ENCODE measurements at places on chromosomes 11 and 22.

GRCh38 chr11:119721129-119722120 lies 7.6 kb downstream of the NECTIN1 start:
- no peak for DNase-seq

GRCh38 chr11:31582697-31583096 lies 73.1 kb downstream of the ELP4 start:
- no peak for DNase-seq

- DNase-seq, result no peak
Measured at GRCh38 chr11:25327656-25328055, 830.8 kb downstream of the LUZP2 start.

DNA sequence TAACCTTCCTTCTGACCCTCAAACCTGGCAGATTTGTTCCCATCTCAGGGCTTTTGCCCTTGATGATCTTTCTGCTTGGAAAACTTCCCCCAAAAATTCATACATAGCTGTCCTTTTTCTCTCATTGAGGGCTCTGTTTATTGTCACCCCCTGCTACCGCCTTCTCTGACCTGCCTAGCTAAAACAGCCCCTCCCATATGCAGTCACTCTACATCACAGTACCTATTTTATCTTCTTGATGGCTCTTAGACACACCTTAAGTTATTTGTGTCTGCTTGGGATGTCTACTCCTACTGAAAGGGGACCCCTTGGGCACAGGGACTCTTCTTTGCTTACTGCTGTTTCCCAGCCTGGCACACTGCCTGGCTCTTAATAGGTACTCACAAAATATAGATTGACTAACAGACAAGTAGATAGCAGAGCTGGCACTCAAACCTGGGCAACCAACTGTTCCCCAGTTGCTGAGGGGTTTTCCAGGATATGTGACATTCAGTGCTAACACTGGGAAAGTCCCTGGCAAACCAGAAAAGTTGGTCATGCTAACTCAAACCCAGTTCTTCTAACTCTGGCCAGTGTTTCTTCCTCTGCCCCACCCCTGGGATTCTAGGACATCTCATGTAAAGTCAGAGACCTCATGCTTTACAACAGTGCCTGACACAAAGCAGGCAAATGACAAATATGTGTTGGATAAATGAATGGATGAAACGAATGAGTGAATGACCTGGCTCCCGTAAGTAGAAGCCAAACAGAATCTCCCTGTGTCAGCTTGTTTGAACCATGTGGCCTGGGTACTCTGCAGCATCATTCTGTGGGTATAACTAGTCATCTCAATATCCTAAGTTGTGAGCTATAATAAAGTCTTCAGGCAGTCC lies 19.8 kb upstream of the FJX1 start:
- DNase-seq, result no peak

DNA sequence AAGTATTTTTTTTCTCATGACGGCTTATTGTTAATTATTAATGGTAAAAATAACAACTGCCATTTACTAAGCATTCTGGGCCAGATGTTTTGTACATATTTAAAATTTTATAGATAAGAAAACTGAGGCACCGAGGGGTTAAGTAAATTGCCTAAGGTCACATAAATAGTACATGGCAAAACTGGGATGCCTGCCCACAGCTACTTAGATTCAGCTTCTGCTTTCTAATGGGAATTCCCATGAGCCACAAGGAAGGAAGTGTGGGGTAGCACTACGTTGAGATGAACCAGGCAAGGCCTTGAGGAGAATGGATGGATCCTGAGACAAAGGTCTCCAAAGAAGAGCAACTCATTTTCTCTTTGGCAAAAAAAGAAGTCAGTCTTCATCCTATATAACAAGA lies 11.9 kb upstream of the PHF21A start:
- no peak for DNase-seq

- no peak for DNase-seq
Measured at GRCh38 chr22:41237707-41238569, 2.8 kb downstream of the CHADL start.

DNA sequence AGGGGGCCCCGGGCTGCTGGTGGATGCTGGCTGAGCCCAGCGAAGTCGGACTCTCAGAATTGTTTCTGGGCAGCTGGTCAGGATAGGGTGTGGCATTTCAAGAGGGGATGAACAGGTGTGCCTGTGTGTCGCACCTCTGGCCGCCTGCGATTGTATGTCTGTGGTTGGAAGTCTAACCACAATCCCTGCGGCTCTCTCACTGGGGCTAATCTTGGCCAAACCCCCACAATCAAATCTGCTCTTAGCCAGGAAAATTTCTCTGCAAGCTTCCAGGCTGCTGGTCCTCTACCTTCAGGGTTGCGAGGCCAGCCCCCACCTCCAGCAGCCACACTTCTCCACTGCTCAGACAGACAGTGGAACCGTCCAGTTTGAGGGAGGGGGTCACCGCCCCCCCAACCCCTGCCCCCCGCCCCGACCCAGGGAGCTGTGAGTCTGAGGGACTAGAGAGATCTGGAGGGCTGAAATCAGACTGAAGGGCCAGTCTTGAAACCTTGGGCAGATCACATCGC lies 953 bp downstream of the ATG16L2 start:
- DNase-seq, result no peak

DNA sequence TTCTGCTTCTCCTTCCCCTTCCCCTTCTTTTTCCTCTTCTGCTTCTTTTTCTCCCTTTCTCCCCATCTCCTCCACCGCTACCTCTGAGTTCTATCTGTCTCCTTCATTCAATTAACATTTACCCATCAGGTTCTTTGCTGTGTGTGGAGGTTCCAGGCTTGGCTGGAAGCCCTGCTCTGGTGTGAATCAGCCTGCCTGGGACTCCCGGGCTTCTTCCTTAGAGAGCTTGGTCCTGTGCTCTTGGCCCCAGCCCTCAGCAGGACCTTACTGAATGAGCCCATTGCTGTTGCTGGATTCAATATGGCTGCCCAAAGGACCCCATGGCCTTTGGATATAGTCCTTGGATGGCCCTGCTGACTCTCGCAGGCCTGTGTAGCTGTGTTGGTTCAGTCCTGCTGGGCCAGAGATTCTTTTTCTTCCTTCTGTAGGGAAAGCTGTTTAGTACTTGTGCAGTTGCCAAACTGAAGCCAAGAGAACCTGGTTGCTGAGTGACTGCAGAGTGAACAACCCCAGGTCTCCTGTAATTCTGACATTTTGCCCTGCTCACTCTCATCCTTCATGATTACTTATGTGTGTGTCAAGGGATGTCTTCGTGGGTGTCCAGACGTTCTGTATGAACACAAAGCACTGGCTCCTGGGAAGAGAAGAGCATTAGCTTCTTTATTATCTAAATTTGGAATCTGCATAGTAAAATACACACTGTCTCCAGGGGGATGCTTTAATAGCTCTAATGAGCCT lies 81.0 kb upstream of the ZBED5 start:
- DNase-seq, result no peak

GRCh38 chr22:22835771-22836291 lies 51.8 kb upstream of the IGLL5 start:
- no peak for DNase-seq

DNA sequence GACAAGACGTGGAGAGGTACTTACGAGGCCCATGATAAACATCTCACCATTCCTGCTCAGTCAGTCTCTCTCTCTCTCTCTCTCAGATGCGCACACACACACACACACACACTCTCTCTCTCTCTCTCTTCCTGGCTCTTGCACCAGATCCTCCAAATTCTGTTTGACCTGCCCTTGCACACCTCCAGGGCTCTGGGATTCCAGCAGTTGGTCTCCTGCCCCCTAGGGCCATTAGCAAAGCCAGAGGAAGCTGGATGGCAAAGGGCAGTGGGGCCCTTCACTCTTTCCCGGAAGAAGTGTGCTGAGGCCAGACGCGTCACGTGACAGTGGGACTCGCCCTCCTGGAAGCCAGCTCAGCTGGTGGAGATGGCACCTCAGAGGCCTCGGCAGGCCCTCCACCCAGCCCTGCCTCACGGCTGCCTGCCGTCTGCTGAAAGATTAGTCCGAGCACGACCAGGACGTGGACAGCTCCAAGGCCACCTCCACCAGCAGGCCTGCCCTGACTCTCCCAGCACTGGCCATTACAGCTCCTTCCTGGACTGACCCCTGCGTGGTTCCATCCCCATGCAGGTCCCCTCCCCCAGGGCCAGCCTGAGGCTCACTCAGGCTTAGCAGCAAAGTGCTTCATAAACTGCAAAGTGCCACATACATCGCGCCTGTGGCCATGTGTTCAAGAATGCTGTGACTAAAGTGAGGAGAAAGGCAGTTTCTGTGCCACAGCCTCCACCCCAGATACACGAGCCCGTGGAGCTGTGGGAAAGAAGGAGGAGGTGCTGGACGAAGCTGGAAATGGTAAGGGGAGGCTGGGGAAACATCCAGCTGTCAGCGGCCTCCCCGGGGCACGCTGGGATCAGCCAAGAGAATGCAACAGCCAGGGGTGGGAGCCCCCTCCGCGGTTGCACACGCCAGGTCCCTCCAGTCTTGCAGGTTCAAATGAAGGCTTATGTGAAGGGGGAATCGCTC lies 3.7 kb downstream of the PDGFB start:
- DNase-seq, result no peak

GRCh38 chr11:77203901-77204753 lies 76.1 kb downstream of the MYO7A start:
- no peak for DNase-seq

DNA sequence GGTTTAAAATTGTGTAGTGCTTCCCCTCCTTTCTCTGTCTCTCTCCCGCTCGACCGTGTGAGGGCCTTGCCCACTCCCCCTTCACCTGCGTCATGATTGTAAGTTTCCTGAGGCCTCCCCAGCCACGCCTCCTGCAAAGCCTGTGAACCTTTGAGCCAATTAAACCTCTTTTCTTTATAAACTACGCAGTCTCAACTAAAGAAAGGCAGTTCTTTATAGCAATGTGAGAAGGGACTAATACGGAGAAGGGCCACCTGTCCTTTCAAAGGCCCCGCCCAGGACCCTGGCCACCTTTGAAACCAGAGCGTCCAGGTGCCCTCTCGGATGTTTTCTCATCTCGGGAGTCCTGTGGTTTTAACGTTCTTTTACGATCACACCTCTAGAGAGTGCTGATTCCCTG lies 741.5 kb downstream of the BRD1 start:
- no peak for DNase-seq

DNA sequence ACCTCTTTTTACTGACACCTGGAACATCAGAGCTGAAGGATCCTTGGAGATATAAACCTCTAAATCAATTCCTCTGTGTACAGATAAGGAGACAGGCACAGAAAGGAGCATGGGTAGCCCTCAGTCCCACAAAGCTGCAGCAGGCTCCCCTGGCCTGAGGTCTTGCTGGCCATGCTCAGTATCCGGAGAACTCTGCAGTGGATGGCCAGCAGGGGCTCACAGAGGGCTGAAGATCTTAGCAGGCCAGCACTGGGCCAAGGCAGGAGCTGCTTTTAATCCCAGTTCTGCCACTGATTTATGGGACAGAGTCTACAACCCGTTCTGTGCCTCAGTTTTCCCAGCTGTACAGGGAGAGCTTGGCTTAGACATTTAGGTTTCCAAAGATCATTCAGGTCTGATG lies 52.6 kb upstream of the LRRC32 start:
- no peak for DNase-seq

DNA sequence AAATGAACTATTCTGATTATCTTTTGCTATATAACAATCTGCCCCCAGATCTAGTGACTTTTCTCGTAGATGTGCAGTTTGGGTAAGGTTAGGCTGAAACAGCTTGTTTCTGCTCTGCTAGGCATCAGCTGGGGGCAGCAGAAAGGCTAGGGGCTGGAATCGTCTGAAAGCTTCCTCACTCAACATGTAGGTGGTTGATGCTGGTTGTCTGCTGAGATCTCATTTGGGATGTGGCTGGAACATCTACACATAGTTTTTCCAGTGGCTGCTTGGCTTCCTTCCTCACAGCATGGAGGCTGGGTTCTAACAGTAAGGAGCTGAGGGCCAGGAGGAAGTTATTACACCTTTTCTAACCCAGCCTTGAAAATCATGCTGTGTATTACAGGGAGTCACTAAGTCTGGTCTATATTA lies 30.2 kb downstream of the USP47 start:
- no peak for DNase-seq

- no peak for DNase-seq
Measured at GRCh38 chr22:30837531-30837930, 131.0 kb downstream of the MORC2 start.

- no peak for DNase-seq
Measured at GRCh38 chr11:76672431-76673175, 2.1 kb upstream of the LRRC32 start.

- no peak for DNase-seq
Measured at GRCh38 chr11:24206030-24206429, 290.8 kb upstream of the LUZP2 start.

- no peak for DNase-seq
Measured at GRCh38 chr11:25612806-25613205, 719.1 kb upstream of the ANO3 start.

DNA sequence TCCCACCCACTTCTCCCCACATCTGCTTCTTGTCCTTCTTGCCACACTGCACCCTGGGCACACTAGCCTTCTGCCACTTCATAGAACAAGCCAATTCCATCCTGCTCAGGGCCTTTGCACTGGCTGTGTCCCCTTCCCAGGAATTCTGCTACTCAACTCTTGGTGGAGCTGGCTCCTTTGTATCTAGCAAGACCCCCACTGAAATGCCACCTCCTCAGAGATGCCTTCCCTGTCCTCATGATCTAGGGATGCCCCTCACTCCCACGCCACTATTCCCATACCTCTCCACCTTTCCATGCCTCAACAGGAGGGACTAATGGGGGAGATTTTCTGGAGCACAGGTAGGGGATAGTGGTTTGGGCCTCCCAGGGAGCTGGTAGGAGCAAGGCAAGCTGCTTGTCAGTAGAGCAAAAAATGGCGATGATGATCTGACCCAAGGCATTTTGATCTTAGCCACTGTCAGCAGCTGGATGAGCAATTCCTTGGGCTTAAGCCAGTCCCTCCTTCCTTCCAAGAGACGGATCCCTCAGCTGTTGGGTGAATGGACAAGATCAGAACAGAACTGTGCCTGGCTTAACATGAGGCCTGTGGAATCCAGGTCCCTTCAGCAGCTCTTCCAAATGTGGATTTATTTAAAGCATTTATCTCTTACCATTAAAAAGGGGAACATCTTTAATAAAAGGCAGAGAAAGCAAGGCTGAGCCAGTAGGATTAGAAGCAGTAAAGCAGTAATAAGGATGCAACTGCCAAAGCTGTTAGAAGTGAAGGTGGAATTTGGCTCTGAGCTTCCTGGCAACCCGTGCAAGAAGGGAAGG lies 4.0 kb upstream of the PRDM11 start:
- no peak for DNase-seq

DNA sequence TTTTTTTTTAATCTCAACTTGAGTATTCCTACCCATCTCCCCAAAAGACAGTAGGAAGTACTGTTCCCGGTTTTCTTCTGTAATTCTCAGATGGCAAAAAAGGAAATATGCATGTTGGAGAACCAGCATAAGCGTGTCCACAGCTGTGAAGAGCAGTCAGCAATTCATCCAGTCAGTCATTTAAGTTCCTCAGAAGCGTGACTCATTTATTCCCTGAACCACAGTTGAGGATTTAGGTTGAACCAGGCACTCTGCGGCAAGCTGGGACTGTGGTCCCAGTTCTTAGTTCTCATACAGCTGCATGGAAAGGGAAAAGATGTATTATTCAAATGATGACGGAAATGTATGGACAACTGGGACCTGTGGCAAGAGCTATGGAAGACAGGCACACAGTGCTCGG lies 61.0 kb upstream of the MYO18B start:
- no peak for DNase-seq

Data from GM04503 (cell line).